ENCODE measurements at places on chromosomes 2 and 18.

GRCh38 chr2:241848761-241849615 is 9.7 kb downstream of the PDCD1 start:
- no peak for DNase-seq

GRCh38 chr2:240555541-240556250 is 2.1 kb downstream of the ANKMY1 start:
- no peak for DNase-seq

GRCh38 chr2:85840091-85840490 is 48.7 kb downstream of the ST3GAL5 start:
- DNase-seq = no peak

- no peak for DNase-seq
Observed at GRCh38 chr18:10061566-10062140, 147.8 kb downstream of the VAPA start.

- peak; percentile 41 for DNase-seq
Observed at GRCh38 chr2:196586511-196586991, 53.0 kb upstream of the CCDC150 start.

DNA sequence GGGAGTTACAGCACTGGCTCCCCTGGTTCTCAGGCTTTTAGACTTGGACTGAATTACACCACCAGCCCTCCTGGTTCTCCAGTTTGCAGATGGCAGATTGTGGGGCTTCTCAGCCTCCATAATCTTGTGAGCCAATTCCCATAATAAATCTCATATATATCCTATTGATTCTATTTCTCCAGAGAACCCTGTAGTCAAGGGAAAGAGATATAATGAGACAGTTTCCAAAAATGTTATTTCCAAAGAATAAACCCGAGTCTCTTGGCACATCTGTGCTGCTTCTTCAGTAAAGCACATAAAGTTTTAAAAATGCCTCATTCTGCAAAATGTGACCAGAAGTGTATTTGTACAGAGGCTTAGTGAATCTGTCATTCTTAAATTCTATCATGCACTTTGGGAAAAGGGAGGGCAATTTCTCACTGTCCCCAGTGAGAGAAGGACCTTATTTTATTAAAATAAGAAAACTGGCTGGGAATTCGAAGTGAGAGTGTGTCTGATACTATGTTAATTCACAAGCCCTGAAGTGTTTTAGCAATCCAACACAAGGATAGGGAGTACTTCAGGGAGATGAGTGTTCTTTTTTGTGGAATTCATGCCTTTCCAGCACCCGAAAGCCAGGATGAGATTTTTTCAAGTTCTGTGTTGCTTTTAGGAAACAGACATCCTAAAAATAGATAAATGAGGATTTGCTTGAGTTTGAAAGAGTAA is 282.4 kb upstream of the CHAC2 start:
- DNase-seq = no peak

DNA sequence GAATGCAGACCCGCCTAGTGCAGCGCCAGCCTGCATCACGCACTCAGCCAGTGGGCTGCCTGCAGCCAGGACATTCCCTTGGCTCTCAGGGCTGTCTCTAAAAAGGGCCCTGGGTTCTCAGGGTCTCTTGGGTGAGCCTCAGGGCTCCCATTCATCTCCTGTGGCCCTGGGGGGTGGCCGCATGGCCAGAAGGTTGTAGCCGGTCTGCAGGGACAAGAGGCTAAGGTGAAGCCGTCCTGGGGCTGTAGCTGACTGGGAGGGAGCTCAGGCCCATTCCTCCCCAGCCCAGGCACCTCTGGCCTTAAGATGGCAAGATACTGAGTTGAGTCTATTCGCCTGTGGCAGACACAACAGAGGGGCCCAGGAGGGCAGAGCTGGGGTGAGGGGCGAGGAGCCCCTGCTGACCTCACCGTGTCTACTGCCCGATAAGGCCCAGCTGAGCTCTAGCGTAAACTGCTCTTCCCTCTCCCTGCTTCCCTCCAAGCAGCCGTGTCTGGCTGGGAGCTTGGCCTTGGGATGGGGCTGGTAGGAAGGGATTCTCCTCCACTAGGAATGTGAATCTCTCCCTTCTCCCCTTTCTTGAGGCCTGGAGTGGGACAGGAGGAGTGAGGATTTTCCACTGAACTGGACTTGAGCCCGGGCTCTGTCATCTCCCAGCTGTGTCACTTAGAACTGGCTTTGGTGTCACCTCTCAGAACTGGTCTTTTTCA is 37.9 kb downstream of the INHBB start:
- DNase-seq = no peak
